ENCODE measurements at places on chromosomes 5 and 9.

GRCh38 chr9:135260221-135261180 is 173.0 kb downstream of the OLFM1 start:
- no peak for DNase-seq

DNA sequence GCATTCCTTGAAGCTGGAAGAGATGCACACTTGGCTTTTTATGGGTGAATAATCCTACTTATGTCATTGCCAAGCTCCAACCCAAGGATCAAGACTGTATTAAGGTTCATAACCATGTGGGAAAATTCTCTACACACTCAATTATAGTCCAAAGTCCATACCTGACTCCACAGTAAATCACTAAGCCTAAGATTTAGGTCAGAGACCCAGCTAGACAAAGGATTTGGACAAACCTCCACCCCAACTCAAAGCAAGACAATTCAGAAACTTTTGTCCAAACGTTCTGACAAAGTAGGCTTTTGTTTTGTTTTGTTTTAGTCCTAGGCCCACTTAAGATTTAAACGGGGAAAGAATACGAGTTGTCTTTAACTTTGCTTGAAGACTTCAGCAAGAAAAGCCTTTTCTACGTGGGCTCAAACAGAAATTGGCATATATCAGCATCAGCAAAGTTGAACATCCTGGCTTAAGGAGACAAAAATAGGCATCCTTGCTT is 1.7 kb downstream of the MEGF9 start:
- DNase-seq, result no peak

DNA sequence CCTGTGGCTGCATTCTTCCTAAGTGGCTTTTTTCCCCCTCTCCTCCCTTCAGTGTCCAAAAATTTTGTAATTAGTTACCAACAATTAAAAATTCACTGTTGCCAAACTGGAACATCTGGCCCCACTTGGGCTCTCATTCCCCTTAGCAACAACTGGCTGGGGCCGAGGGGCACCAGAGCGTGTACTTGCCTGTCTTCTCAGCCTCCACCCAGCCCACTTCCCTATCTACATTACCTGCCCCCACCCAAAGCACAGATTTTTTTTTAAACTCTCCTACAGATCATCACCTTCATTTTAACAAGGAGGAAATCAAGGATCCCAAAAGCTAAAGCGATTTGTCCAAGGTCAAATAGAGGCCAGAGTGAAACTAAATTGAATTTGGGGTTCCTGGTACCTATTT is 278.8 kb downstream of the EBF1 start:
- no peak for DNase-seq

DNA sequence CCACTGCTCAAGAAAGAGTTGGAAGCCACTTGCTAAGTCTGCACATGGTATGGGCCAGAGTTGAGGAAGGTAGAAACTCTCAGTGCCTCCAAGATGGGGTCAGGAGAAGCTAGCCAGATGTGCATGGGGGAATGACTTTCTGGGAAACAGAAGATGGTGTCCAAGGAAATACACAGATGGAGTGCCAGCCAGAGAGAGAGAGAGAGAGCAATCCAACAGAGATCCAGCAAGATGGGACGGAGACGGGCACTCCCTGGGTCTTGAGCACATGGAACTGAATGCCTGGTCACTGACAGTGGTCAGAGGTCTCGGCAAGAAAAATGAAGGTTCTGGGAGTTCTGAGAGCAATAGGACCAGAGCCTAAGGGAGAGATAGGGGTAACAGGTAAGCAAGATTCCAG is 82.1 kb downstream of the SH3TC2 start:
- no peak for DNase-seq

GRCh38 chr9:77374266-77374665 is 196.9 kb downstream of the VPS13A start:
- peak; percentile 31 for DNase-seq
